ENCODE measurements at places on chromosomes 13 and 19. TPM values are rescaled to one million over a fixed set of nuclear protein-coding genes. Genes with fewer than 3 reads are reported as not detected.

The PCDH9 gene
- 14.4 TPM for polyA plus RNA-seq

The NPAS1 gene
- 3.1 TPM for polyA plus RNA-seq

The PALM gene
- polyA plus RNA-seq: 121 TPM

DNA sequence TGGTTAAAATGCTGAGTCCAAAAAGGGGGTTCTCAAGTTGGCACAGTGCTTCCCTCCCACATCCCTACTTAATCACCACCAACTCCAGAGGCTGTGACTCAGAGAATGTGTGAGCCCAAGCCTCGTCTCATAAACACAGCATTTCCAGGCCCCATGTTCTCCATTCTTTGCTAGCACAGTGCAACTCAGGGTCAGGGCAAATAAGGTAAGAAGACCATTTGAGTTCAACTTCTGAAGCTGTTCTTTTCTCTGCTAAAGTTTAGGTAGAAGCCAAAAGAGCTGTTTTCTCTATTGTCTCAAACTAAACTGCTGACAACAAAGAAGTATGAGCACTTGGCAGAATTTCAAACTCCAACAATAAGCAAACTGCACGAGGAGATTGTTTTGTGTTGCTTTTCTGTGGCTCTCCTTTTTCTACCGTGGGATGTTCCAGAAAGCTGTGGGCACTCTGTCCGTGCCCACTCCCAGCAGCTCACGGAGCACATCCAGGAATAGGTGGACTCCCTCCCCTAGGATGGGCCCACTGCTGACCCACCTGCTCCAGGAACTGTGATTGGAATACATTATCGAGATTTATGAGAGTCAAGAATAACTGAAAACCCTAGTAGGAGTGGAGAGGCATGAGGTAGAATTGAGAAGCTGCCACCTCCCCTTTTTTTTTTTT is 494.3 kb downstream of the COG6 start:
- peak; percentile 10 for DNase-seq

- DNase-seq: no peak
Observed at GRCh38 chr19:5094768-5095567, 126.1 kb downstream of the KDM4B start.

DNA sequence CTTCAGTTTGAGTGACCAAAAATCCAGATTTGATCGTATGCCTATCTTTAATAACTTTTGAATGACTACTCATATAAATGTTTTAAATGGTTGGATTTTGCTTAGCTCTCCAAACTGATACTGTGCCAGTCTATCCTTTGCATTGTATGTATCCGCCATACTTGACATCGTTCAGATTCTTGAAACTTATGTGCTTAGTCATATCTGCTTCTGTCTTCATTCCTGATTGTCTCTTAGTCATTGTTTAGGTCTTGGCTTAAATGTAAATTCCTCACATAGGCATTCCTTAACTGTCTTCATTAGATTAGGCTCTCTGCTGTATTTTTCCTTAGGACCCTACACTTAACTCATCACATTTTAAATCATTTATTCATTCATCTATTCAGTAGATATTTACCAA is 126.0 kb downstream of the PCCA start:
- DNase-seq: no peak

GRCh38 chr13:77016251-77016812 is 10.6 kb downstream of the FBXL3 start:
- no peak for DNase-seq

GRCh38 chr13:20814224-20814910 is 40.6 kb upstream of the EEF1AKMT1 start:
- no peak for DNase-seq

DNA sequence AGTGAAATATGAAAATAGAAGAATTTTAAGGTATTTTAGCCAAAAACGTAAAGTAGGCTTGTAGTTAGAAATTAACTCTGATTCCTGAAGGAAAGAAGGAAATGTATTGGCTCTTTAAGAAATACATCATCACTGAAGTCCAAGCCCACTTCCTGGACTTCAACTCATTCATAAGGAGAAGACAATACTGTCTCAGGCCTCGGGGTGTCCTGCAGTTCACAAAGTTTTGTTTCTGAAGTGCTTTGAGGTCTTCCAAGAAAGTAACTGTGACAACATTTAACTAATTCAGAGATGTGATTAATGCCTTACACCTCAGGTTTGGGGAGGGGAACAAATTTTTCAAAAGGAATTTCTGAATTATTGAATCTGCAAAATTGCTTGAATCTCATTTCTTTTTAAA is 65.8 kb upstream of the STARD13 start:
- no peak for DNase-seq

The HCST gene
- 2.7 TPM for polyA plus RNA-seq

DNA sequence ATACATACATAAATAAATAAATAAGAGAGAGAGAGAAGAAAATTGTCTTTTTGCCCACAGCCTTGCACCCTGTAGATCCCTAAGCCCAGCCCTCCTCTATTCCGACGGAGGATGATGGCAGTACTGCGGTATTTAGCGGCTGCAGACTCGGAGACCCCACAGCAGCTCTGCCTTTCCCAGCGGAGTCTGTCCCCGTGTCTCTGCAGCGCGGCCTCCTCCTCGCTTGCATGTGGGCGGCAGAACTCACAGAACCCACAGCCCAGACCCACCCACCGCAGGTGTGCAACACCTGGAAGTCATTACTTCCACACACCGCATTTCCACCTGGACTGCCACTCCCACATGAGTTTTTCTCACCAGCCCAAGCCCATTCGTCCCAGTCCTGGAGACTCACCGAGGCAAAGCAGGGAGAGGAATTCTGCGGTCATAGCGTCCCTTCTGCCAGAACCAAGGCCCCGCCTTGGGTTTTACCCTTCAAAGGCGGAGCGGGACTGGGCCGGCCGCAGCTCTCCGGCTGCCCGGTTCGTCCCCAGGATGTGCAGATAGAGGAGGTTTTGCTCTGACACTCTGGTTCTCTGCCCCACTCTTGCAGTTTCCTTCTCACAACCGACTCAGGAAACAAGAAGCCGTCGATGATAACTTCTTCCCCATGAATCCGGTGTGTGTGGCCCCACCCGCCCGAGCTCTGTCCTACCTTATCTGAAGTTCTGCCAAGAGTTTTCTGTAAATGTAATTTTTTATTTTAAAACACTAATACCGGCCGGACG is at the start of gene VSTM1:
Gene VSTM1 (minus strand): TSS at position 548 of the 767 bp plus-strand sequence. CDS start 120 bp downstream, at position 428.
- no peak for DNase-seq

DNA sequence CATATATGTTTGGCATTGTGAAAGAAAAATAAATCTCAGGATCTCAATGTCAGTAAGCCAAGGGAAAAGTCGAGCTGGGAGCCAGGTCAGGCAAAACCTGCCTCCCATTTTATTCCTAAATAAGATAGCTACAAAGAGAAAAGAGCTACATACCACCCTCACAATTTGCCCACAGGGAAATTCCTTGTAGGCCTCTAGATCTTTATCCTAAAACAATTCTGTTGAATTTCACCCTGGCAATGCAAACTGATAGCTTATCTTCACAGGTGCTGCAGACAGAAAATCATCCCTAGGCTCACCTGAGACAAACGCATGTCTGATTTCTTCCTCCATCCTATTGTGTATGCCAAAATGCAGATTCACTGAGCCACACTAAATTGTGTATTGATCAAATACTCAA is 2587.1 kb downstream of the PCDH9 start:
- DNase-seq: no peak

All from right renal pelvis (tissue), 4 donors.